ENCODE measurements at places on chromosomes 3 and 15.
A peak's percentile ranks its signal among the peaks of the same experiment; 100 is the strongest.

- no peak for DNase-seq
Observed at GRCh38 chr15:47194718-47195117, 522.6 kb upstream of the SEMA6D start.

DNA sequence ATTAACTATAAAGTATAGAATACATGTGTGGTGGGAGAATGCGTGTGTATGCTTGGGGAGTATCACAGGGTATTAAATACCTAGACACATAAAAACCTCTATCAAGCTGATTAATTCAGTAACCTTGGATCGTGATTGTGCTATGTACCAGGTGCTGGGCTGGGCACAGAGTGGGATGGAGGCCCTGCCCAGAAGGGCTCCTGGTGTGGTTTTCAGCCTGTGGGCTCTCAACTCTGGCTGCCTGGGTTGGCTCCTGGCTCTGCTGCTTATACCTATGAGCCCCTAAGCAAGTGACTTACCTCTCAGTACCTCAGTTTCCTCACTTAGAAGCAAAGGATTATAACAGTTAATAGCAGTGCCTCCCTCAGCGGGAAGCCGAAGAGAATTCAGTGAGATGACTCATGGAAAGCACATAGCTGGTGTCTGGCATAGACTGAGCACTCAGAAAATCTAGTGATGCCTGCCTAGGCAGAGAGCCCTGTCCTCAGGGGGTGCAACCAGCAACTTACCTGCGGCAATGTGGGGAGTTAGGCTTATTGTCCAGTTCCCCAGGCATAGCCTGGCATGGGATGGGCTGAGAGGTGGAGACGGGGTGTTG, 90.6 kb upstream of the MYZAP start:
- no peak for DNase-seq

- DNase-seq: no peak
Observed at GRCh38 chr3:169286214-169286613, 377.3 kb downstream of the MECOM start.

GRCh38 chr3:126274735-126275619, 82.2 kb downstream of the KLF15 start:
- DNase-seq: no peak

- peak; percentile 38 for DNase-seq
Observed at GRCh38 chr3:18556503-18557135, 131.5 kb upstream of the SATB1 start.

- no peak for DNase-seq
Observed at GRCh38 chr3:134822090-134822489, 27.0 kb downstream of the EPHB1 start.

DNA sequence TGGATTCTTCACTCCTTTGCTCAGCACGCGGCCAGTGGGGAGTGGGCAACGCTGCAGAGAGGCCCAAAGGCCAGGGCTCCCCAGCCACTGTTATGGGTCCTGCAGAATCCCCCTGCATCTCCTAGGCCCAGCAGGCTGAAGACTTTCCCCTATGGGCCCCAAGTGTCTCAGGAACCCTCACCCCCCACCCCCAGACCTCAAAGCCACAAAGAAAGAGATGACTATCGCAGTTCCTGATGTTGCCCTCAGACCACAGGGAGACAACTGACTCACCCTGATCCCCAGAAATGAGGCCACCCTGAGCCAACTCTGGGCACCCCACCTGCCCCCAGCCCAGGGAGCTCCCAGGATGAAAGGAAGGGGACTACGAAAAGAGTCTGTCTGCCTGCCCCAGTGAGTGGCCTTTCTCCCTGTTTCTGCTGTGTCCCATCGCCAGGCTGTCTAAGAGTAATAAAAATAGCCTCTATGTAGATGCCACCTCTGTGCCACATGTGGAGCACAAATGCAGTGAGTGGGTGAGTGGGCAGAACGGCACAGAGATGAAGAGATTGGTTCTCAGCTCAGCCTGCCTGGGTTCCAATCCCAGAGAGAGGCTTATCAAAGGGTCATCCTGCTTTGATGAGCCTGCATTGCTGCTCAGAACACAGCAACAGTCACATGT, 283.0 kb downstream of the UACA start:
- peak; percentile 42 for DNase-seq

- no peak for DNase-seq
Observed at GRCh38 chr15:60507596-60508424, 28.9 kb upstream of the ICE2 start.

- DNase-seq: no peak
Observed at GRCh38 chr3:50278123-50278879, 586 bp upstream of the LSMEM2 start.

DNA sequence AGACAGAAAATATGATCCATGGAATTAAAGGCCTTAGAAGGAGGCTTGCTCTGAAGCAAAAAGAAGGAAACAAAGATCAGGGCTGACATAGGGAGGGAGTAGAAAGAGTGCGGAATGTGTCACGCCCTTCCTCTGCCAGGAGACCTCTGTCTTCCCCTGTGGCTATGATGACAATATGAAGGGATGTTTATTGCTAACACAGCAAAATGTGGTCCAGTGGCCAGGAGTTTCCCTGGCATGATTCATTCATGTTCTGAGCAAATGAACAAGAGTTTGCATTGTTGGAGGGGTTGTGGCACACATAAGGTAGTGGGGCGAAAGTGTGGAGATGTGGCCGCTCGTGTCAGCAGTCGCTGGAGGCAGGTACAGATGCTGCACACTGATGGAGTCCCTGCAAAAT, 169.4 kb downstream of the SHQ1 start:
- no peak for DNase-seq

Measured in aorta (tissue), 5 donors.